COR-L47 (cell line): ENCODE measurements at places on chromosomes 16 and 17.

GRCh38 chr16:57333402-57333801, 25.2 kb upstream of the CCL22 start:
- no peak for DNase-seq

GRCh38 chr17:61478790-61479492, 26.7 kb downstream of the TBX4 start:
- no peak for DNase-seq

- peak; percentile 6 for DNase-seq
Measured at GRCh38 chr17:60231234-60231633, 81.5 kb downstream of the CA4 start.

GRCh38 chr16:25996052-25996451, 304.3 kb downstream of the HS3ST4 start:
- DNase-seq = no peak

GRCh38 chr16:18853694-18854093, 52.3 kb upstream of the ARL6IP1 start:
- no peak for DNase-seq

DNA sequence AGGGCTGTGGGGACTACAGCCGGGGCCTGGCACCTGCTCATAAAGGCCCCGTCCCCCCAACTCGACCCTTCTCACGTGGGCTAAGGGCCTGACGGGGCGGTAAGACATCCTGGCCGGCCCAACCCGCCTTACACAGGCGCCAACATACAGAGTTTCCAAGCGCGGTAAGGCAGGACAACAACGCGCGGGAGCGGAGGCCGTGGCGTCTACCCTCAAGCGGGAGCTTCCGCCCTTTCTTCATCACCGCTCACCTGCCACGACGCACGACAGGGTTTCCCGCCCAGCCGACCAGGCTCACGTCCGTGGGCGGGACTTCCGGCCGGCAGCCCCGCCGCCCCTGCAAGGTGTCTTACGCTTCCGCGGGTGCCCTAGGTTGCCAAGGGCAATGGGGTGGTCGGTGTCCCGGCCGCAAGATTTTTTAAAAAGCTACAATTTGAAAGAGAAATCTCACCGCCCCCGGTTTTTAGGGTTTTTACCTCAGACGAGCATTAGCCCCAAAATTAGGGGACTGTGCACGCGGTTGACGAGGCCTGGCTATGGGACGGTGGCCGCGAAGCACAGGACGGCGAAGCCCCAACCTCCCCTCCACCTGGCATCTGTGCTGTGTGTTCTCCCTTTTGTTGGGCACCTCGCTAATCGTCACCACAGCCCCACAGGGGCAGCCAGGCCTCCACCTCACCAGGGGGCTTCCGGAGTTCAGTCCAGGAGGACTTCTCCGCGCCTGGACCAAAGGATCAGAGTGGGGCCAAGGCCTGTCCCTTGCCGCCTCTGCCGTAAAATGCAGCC, at the start of gene TERB1:
TSS of gene TERB1 (minus strand) at position 265 of the 786 bp plus-strand sequence. CDS start 4,786 bp downstream, outside the sequence.
- no peak for DNase-seq

GRCh38 chr17:68328676-68329075, 37.4 kb downstream of the ARSG start:
- no peak for DNase-seq

- DNase-seq = no peak
Measured at GRCh38 chr17:36529121-36529520, 5.5 kb downstream of the MYO19 start.

- no peak for DNase-seq
Measured at GRCh38 chr16:61146429-61146828, 889.8 kb downstream of the CDH8 start.

DNA sequence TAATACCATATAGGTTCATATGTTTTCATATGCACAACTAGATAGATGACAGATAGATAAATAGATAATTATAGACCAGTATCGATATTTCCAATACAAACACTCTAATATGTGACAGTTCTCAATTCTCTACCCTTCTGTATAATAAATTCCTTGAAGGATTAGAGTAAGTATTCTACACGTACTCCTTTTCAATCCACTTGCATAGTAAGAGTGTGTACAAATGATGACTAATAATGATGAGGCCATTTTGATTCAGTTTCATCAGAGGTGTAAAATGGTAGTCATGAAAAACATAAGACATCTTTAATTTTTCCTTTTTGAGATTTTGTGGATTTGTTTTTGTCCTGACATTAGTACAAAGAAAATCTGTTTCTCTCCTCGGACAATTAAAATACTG, 188.3 kb upstream of the WSB1 start:
- no peak for DNase-seq

GRCh38 chr17:81712468-81713003, 452 bp downstream of the SLC25A10 start:
- no peak for DNase-seq
